ENCODE measurements at places on chromosomes 6 and 20.

- no peak for DNase-seq
Observed at GRCh38 chr6:27128311-27129094, 119.0 kb upstream of the PRSS16 start.

DNA sequence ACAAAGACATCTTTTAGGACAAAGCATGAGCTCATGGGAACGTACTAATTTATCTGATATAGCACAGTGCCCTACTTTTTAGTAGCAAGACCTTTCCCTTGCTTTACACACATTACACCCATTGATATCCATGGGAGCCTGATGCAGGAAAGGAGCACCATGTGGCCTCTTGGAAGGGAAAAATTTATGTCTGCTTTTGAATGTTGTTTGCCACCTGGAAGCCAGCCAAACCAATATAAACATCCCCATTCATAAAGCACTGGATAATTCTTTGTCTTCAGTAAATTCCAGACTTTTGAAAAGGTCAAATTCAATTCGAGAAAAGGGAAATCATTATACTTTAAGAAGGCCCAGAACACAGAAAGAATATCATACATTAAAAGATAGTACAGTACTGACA, 152.3 kb upstream of the BEND6 start:
- no peak for DNase-seq

DNA sequence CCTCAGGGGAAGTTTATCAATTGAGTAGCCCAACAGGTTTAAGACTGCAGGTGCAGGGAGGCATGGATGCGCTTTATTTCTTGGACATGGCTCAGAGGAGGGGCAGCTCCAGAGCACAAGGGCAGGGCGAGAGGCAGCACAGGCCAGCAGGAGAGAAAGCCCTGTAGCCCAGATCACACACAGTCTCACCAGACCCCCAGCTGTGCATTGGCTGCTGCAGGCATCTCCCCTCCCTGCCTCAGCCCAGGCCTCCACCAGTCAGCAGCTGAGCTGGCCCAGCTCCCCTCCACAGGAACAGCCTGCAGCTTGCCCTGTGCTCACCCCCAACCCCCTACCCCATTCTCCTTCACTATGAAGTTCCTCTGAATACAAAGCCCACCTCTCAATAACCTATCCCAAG, 24.7 kb downstream of the MRPL14 start:
- DNase-seq = no peak

DNA sequence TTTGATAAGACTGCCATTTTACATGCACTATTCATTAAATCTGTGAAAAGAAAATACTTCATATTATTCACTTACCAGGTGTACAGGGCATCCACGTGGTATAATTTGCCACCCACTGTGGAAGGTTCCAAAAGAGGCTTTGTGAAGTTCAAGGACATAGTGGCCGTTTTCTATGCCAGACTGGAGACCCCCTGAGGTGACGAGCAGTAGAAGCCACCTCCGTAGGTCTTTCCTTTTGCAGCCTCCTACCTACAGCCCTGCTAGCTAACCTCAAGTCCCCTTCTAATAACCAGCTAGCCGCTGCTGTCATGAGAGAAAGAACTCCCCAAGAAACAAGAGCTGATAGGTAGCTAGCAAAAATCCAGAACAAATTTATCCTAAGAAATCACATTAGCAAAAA, 110.5 kb downstream of the ARHGAP18 start:
- DNase-seq = no peak

GRCh38 chr6:149938571-149939355, 3.1 kb upstream of the ULBP2 start:
- no peak for DNase-seq

Measured in NCI-H187 (cell line).